ENCODE measurements at places on chromosomes 7 and 10.

- no peak for DNase-seq
Measured at GRCh38 chr10:133324857-133325260, 11.8 kb downstream of the CALY start.

DNA sequence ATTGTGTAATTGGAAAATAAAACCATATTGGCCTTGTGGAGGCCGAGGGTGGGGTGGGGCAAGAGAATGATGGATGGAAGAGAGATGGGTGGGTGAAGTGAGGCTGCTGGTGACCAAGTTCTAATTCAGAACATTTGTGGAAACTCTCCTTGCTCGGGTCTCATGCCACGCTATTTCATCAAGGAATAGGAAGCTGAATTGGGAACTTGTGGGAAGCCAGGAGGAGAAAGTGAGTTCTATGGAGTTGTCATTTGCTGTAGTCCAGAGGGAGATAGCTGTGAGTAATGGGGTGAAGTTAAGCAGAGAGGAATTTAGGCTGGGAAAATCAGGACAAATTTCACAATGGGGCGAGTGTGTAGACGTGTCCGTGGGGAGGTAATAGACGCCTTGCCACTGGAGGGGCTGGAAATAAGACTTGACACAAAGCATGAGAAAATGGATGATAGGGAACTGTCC is 339.2 kb downstream of the LRMDA start:
- DNase-seq = no peak

GRCh38 chr10:112713411-112713810 is 236.6 kb upstream of the TCF7L2 start:
- no peak for DNase-seq

DNA sequence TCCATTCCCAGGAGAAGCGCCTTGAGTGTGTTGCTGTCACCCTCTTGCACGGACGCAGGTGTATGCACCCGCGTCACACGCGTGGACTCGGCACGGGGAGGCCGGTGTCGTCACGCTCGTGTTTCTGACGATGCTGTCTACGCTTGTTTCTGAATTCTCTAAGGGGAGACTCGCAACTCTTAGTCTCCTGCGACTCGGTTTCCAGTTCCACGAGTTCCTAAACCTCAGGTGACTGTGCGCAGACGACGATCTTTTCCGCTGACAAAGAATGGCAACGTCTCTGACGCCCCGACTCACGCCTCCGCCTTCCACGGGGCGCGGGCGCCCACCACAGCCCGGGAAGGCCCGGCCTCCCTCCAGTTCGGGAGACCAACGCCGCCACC is 579 bp downstream of the IDI1 start:
- no peak for DNase-seq

DNA sequence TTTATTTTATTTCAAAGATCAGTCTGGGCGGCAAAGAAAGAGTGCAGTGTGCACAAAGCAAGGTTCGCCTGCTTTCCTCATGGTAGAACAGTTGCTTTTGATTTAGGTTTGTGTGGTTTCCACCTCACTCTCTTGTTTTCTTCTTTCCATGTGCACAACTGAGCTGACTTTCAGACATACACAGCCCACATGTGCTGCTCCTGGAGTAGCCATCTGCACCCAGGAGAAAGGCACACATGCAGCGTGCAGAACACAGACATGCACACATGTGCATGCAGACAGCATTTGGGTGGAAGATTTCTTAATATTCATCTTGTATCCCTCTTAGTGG is 302.1 kb downstream of the FZD1 start:
- no peak for DNase-seq

GRCh38 chr10:122474131-122474818 is 12.9 kb downstream of the HTRA1 start:
- DNase-seq = no peak

DNA sequence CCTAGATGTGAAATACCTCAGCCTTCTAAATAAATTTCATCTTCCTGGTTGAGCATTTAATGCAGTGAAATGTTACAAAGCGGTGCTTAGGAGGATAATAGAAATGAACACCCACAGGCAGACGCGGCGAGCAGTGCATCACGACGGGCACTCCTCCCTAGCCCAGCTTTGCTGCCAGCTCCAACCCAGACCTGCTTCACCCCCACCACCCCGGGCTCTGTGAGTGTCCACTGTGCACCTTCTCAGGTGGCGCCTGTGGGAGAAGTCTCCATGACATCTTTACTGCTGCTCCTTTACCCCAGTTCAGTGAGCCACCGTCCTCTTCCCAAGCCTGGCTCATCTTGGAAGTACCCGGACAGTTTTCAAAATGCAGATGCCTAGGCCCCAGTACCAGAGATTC is 5.2 kb upstream of the CHST15 start:
- DNase-seq = no peak

All from DMS153 (cell line).